ENCODE measurements at places on chromosomes 11 and 22.

- no peak for DNase-seq
Observed at GRCh38 chr11:92841719-92842118, 127.7 kb upstream of the MTNR1B start.

DNA sequence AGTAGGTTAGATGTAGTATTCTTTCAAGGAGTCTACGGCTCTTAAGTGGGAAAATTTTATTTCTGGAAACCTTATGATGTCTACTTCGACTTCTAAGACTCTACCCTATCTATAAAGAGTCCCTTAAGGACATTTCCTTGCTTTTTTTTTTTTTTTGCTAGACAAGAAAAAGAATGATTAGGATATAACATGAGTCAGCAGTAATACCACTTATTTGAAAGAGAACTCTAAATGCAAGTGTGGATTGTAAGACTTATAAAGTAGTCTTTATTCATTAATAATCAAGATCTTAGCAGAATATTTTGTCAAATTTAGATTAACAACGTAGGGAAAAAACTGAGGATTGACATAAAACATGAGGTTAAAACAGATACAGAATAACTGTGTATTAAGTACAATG lies 71.0 kb downstream of the DKK3 start:
- DNase-seq, result no peak

DNA sequence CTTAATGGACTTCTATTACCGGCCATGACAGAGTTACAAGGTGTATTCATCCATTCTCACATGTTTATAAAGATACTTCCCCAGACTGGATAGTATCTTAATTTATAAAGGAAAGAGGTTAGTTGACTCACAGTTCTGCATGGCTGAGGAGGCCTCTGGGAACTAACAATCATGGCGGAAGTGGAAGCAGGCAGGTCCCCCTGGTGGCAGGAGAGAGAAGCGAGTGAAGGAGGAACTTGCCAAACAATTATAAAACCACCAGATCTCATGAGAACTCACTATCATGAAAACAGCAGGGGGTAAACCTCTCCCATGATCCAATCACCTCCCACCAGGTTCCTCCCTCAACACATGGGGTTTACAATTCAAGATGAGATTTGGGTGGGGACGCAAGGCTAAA lies 170.0 kb upstream of the PDGFD start:
- DNase-seq, result no peak

DNA sequence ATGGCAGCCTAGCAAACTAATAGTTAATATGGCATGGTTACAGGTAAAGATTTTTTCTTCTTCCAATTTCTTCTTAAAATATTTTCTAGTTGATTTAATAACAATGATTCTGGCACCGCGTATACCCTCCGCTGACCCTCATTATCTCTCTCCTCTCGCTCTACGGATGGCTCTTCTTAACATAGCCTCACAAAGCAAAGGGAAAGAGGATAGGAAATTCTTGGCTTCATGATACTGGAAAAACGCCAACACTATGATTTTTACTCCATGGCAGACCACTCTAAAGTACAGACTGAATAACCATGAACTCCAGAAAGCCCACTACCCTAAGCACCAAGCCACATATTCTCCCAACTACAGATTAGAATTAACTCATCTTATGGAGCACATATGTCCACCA lies 6.1 kb downstream of the PI4KA start:
- DNase-seq, result no peak

- DNase-seq, result no peak
Observed at GRCh38 chr11:120931057-120931779, 92.7 kb upstream of the TBCEL start.

DNA sequence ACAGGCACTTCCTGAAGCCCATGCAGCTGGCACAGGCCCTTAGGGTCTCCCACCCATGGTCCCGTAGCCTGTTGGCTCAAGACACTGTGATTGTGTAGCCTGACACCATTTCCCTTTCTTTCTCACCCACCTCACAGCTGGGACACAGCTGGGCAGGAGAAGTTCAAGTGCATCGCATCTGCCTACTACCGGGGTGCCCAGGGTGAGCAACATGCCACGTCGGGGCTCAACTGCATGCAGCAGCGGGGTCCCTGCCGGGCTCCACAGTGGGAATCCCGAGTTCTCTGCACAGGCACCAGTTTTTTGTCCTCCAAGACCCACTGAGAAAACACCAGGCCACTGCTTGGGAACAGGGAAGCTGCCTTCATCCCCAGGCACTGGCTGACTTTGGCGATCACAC lies 10.6 kb downstream of the RAB36 start:
- DNase-seq, result no peak

GRCh38 chr11:47932544-47932943 lies 47.8 kb upstream of the PTPRJ start:
- DNase-seq, result no peak

DNA sequence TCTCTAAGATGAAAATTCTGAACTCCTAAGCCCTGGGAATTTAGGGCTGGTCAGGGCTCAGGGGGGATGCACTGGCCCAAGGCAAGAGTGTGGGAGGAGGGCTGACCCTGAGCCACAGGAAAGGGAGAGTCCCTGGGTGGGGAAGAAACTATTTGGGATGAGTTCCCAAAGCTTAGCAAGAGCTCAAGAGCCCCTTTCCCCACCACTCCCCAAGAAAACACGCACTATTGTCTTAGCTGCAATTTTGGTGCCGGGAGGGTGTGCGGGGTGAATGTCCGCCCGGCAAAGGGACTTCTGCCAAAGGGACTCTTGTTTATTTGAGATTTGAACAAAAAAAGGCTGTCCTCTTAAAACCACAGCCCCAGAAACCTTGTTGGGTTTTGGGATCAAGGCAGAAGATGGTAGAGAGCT lies 37.0 kb downstream of the KIAA1671 start:
- no peak for DNase-seq

DNA sequence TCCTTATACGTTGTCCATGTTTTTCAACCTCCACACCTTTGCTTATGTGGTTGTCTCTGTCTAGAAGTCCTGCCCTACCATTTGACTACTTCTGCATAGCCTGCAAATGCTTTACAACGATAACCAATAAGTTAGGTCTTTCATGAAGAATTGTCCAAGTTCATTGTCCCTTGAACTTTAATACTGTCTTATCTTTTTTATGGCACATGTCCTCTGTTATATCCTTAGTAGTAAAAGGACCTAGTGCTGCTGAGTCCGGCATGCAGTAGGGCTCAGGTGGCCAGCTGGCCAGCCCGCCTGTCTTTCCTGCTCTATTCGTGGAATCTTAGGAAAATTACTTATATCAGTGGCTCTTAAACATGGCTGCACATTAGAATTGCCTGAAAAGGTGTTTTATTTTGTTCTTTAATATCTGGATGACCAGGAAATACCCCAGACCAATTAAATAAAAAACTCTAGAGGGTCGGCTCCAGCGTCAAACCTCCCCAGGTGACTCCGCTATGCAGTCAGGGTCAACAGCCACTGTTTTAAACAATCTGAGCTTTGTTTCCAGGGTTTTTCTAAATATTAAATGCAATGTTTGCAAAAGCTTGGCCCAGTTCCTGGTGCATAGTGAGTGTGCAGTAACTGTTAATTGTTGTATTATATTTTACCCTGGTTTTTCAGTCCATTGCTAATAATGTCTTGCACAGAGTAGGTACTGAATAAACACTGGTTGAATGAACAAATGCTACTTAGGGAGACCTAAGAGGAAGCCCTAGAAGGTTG lies 64.6 kb upstream of the SESN3 start:
- no peak for DNase-seq

Measured in CD4-positive, alpha-beta T cell treated with Interleukin-4 for 1 hour (primary cell).